Glutamatergic neuron (in vitro differentiated cells): ENCODE measurements at places on chromosomes 1 and 21. TPM values are rescaled to one million over a fixed set of nuclear protein-coding genes. Genes with fewer than 3 reads are reported as not detected.

DNA sequence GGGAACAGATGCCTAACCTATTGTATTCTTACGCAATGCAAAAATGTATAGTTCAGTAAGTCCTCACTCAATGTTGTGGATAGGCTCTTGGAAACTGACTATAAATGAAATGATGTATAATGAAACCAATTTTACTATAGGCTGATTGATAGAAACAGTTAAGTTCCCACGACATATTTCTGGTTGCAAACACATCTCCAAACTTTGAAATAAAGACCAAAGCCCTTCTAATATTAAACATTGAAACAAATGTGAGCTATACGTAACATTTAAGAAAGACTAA, 29.1 kb downstream of the MAP3K21 start:
- peaks cover 2% of the 10 kb centered on the region for H3K27me3 ChIP-seq
- H3K4me3 ChIP-seq, result no peak overlapping the region
- H3K4me1 ChIP-seq, result no peaks in the 10 kb centered on the region
- DNase-seq, result no peak
- no peak overlapping the region for H3K27ac ChIP-seq

DNA sequence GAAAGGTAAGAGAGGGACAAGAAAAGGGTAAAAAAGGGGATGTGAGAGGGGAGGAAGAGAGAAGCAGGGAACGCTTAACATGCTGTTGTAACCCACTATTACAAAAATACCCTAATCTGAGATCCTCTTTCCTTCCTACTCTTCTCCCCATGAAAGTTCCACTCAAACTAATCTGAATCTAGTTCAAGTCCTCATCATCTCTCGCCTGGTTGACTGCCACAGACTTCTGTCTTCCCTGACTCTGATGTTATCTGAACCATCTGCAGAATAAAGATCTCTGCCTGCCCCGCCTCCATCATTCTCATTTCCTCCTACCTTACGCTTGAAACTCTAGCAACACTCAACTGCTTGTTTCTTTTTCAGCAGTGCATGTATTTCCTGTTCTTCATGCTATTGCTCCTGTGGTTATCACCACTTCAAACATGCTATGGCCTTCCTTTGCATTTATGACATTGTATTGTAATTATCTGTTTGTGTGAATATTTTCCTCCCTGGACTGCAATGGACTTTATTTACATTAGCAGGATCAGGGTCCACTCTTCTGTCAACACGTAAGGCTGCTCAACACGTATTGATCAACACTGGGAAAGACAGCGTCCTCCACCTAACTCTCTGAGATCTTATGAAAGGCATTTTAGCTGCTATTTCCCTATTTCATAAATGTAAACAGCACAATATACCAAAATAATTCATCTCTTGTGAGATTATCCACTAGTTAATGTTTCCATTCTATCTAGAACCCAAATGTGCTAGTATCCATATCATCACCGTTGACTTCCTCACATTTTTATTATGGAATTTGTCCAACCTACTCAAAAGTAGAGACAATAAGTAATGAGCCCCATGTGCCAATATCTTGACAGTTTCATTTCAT, 215.5 kb upstream of the USP25 start:
- H3K4me1 ChIP-seq, result no peaks in the 10 kb centered on the region
- no peak for DNase-seq
- no peaks in the 10 kb centered on the region for H3K27me3 ChIP-seq
- no peak overlapping the region for H3K27ac ChIP-seq
- no peak overlapping the region for H3K4me3 ChIP-seq

DNA sequence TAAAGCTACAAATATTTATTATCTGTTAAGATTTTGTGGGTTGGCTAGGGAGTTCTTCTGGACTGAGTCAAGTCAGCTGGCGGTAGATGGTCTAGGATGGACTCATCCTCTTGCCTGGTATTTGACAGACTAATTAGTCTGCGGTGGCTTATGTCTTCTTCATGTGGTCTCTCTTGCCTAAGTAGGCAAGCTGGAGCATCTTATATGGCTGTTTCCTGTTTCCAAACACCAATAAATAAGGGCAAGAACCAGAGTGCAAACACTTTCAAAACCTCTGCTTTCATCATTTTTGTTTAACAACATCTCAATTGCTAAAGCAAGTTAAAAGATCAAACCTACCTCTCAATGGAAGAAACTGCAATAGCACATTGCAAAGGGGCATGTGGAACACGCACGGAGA, 484.8 kb downstream of the PTPRC start:
- DNase-seq, result no peak
- no peaks in the 10 kb centered on the region for H3K27me3 ChIP-seq
- H3K4me1 ChIP-seq, result no peaks in the 10 kb centered on the region

DNA sequence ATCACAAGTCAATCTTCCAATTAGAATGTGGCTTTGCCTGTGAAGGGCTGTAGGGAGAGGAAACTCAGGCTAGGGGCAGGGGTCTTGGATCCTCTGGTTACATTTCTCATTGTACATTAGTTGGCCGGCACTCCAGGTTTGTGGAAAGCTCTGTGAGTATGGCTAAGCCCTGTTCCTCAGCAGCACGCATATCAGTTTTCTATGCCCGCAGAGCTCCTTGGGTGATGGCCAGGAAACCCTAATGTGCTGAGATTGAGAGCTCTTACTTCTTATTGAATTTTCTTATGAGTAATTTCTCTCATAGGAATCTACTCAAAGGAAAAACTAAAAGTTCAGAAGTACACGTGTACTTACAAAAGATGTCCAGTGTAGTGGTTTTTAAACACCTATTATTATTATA, 30.7 kb upstream of the STMN1 start:
- no peak overlapping the region for H3K27ac ChIP-seq
- no peaks in the 10 kb centered on the region for H3K36me3 ChIP-seq
- no peak for DNase-seq

FAM3B gene
- not detected for total RNA-seq

ADAMTSL4 gene
- total RNA-seq, result 0.25 TPM

GRCh38 chr1:89681045-89681729, 48.3 kb downstream of the LRRC8C start:
- H3K4me3 ChIP-seq, result no peak overlapping the region
- H3K27ac ChIP-seq, result no peak overlapping the region
- peaks cover 2% of the 10 kb centered on the region for H3K27me3 ChIP-seq
- DNase-seq, result no peak

PPFIA4 gene
- total RNA-seq, result 74.7 TPM

IQCC gene
- 2.7 TPM for total RNA-seq

DNA sequence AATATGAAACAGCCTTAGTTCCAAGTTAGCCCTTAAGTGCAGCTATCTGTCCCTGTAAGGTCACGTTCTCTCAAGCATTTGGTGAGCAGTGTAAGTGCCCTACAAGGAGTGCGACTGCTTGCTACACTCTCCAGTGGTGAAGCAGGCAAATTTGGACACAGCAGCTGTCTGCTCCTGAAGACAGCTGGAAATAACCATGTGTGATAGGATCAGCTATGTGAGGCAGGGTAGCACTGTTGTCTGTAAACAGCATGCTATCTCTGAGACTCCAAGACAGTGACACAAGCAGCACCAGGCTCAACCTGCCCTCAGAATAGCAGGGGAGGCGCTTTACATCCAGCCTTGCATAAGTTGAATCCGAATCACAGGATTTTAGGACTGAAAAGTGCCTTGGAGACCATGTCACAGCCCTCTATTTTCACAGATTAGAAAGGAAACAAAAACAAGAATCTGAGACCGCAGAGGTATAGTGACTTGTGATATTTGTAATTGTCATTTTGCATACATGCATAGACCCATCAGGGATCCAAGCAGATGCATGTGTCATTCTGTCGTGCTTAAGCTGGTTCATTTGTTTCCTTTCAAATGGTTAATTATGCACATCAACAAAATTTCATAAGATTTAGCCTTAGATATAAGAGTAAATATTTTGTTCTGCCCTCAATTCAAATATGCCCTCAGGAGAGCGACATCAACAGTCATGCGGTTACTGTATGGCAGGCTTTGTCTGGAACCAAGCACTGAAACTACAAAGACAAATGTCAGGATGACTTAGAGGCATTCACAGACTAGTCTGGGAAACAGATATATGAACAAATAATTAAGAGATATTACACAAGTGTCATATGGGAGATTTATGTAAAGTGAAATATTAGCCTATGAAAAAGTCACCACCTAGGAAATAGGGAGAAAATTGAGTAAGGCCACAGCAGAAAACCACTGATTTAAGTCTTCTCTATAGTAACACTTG, 134.9 kb upstream of the NRIP1 start:
- no peak overlapping the region for H3K4me3 ChIP-seq
- no peak overlapping the region for H3K27ac ChIP-seq
- DNase-seq, result no peak
- H3K36me3 ChIP-seq, result no peaks in the 10 kb centered on the region
- H3K4me1 ChIP-seq, result no peaks in the 10 kb centered on the region

SLFNL1 gene
- total RNA-seq, result 0.20 TPM

GBP2 gene
- total RNA-seq, result not detected
